Body of pancreas (tissue), 4 donors: ENCODE measurements at places on chromosomes 11 and 22. TPM values are rescaled to one million over a fixed set of nuclear protein-coding genes. Genes with fewer than 3 reads are reported as not detected.

- DNase-seq = no peak
- H3K36me3 ChIP-seq = no peaks in the 10 kb centered on the region
- H3K27me3 ChIP-seq = no peaks in the 10 kb centered on the region
These were observed 24.0 kb downstream of the PISD start for GRCh38 chr22:31637891-31638618.

DNA sequence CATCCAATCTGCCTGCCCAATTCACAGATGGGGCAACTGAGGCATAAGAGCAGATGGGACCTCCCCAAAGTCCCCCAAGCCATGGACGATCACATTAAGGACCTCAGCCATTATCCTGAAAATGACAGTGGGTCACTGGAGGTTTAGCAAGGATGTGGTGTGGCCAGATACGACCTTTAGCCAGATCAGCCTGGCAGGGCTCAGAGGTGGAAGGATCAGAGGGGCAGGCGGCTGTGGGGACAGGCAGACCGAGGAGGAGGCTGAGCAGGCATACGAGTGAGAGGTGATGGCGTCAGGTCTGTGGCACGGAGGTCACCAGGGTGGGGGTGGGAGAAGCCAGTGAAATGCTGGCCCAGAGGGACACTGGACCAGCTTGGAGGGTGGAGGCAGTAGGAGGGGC lies 14.1 kb upstream of the TMPRSS6 start:
- no peak for DNase-seq
- no peak overlapping the region for H3K27ac ChIP-seq
- no peak overlapping the region for H3K4me3 ChIP-seq
- H3K27me3 ChIP-seq = no peaks in the 10 kb centered on the region
- H3K4me1 ChIP-seq = no peaks in the 10 kb centered on the region

DNA sequence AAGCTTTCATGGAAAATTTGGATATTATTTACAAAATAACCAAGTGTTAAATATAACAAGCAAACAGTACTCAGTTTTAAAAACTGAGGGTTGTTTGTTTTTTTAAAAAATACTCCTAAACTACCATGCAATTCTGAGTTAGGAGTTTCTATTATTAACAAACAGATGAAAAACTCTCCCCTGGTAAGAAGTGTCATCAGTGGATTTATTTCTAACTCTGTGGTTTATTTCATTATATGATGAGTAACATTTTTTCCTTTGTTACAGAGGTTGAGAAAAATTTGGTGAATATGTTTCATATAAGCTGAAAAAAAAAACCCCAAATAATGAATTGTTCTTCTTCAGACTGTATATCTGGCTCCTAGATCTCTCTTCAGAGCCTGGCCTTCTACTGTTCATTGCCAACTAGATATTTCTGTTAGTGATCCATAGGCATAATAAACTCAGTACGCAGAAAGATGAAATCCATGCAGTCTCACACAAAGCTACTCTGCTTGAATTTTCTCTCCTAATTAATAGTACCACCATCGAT lies 29.4 kb upstream of the PDE3B start:
- no peaks in the 10 kb centered on the region for H3K36me3 ChIP-seq
- no peak overlapping the region for H3K4me3 ChIP-seq
- H3K27ac ChIP-seq = no peak overlapping the region

- no peak overlapping the region for H3K27ac ChIP-seq
- H3K4me1 ChIP-seq = peaks cover 22% of the 10 kb centered on the region
- no peaks in the 10 kb centered on the region for H3K27me3 ChIP-seq
- H3K4me3 ChIP-seq = no peak overlapping the region
- no peaks in the 10 kb centered on the region for H3K36me3 ChIP-seq
These were observed 34.7 kb upstream of the PRR5 start for GRCh38 chr22:44667276-44667675.

GRCh38 chr11:133386852-133387251 lies 145.4 kb downstream of the OPCML start:
- no peak overlapping the region for H3K27ac ChIP-seq
- no peaks in the 10 kb centered on the region for H3K36me3 ChIP-seq
- H3K27me3 ChIP-seq = no peaks in the 10 kb centered on the region
- no peak for DNase-seq
- no peak overlapping the region for H3K4me3 ChIP-seq

- no peaks in the 10 kb centered on the region for H3K27me3 ChIP-seq
- no peak for DNase-seq
- peaks cover 17% of the 10 kb centered on the region for H3K4me1 ChIP-seq
- no peaks in the 10 kb centered on the region for H3K36me3 ChIP-seq
- peak overlapping the region; percentile 22 for H3K4me3 ChIP-seq
These were observed 19.1 kb downstream of the MIF start for GRCh38 chr22:23913306-23913660.

DNA sequence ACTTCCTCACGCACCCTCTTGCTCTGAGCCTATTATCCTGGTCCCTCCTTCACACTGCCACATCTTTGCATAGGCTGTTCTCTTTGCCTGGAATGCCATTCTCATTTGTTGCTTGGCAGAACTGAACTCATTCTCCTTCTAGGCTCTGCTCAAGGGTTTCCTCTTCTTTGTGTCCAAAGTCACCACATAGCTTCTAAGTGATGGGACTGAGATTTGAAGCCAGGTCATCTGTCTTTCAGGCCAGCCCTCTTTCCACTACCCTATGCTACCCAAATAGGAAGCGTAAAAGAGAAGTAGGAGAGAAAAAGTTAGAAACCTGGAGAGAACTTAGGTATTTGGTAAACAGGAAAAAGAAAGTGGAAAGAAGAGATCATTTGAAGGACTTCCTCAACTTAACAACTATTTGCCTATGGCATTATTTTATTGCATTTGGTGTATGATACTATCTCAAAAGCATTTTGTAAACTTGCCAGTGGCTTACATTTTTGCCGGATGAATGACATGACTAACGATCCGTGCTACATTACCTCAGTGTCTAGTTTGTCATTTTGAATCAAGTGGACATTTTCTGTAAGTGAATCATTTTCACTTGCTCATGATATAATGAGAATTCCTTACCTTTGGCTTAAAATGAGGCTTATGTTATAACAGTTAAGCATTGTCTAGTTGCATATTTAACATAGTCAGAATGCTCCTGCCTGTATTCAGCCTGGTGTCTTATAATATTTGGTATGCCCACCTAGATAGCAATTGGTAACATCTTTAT lies 18.5 kb downstream of the NF2 start:
- H3K27me3 ChIP-seq = no peaks in the 10 kb centered on the region
- H3K27ac ChIP-seq = peak overlapping the region; percentile 53
- no peak for DNase-seq
- H3K4me1 ChIP-seq = peaks cover 71% of the 10 kb centered on the region

GRCh38 chr11:16016468-16016829 lies 339.9 kb downstream of the SOX6 start:
- peaks cover 13% of the 10 kb centered on the region for H3K4me1 ChIP-seq
- H3K27me3 ChIP-seq = no peaks in the 10 kb centered on the region
- H3K4me3 ChIP-seq = no peak overlapping the region

- H3K27ac ChIP-seq = no peak overlapping the region
- no peaks in the 10 kb centered on the region for H3K4me1 ChIP-seq
- no peaks in the 10 kb centered on the region for H3K36me3 ChIP-seq
These were observed 33.5 kb upstream of the TOLLIP start for GRCh38 chr11:1342946-1343345.

GRCh38 chr11:44727373-44728287 lies 868 bp downstream of the TSPAN18 start:
- H3K4me3 ChIP-seq = peak overlapping the region; percentile 10
- DNase-seq = peak; percentile 76
- H3K4me1 ChIP-seq = peaks cover 20% of the 10 kb centered on the region
- H3K27me3 ChIP-seq = peaks cover 7% of the 10 kb centered on the region
- H3K27ac ChIP-seq = no peak overlapping the region

- H3K27ac ChIP-seq = no peak within 1 kb of the TSS
- H3K4me3 ChIP-seq = no peak within 1 kb of the TSS
- H3K27me3 ChIP-seq = no peaks in the 10 kb centered on the region
- DNase-seq = no peak
- H3K4me1 ChIP-seq = no peaks in the 10 kb centered on the region
These were observed at the start of gene APOA4 for GRCh38 chr11:116823031-116823843. Gene APOA4, minus strand, starts transcription at chr11:116823304. Its CDS starts 113 bp downstream, at chr11:116823191.

- no peaks in the 10 kb centered on the region for H3K27me3 ChIP-seq
- peak overlapping the region; percentile 81 for H3K27ac ChIP-seq
- H3K4me1 ChIP-seq = peaks cover 13% of the 10 kb centered on the region
- no peak for DNase-seq
- H3K36me3 ChIP-seq = no peaks in the 10 kb centered on the region
These were observed 844 bp downstream of the APOL6 start for GRCh38 chr22:35649026-35649553.

Gene POLD4
- 103 TPM for total RNA-seq

Gene WNT11
- total RNA-seq = 4.2 TPM

Gene PAK1
- total RNA-seq = 65.6 TPM

Gene CD3E
- total RNA-seq = 3.1 TPM

Gene PKDREJ
- total RNA-seq = 0.33 TPM

Gene ALG8
- total RNA-seq = 30.3 TPM
